ENCODE measurements at places on chromosomes 6 and 20.

DNA sequence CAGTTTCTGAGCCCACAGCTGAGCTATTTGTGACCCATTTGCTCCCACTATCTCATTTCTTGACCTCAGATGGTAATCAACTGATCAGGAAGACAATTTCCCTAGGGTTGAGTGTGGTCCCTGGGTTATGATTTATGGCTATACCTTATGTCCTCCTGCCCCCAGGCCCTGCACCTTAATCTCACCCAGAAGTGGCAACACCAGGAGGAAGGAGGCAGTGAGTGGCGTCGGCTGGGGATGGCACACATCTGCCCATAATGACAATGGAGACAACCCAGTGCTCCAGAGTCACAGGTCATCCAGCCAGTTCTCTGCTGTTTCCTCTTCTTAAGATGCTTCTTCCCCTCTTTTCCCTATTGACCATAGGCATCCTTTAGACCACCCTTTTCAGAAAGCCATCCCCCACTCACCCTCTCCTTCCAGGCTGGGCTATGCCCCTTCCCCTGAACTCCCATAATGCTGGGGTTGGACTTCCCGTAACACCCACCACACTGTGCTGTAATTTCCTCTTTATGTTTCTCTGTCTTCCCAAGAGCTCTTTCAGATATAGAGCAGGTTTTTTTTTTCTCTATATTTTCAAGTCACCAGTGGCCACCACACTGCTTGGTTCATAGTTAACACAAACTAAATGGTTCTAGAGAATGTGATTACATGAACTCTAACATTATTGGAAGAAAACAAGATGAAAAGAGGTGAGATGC, 8.0 kb downstream of the TRIM10 start:
- no peak for DNase-seq

DNA sequence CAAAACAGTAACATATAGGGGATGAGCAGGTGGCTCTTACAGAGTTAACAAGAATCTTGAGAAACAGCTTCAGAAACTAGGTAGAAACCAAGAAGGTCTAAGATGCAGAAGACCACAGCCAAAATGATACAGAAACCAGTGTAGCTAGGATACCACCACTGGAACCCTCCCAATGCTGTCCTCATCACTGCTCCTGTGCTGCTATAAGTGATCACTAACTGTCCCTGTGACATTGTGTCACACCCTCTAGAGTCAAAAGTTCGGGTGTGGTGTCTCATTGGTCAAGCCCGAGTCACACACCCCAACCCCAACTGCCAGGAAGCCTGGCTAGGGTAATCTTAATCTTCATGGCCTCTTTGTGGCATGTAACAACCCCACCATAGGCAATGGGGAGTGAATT, 153.1 kb downstream of the RCAN2 start:
- no peak for DNase-seq

- no peak for DNase-seq
These were observed 35.9 kb upstream of the LTV1 start for GRCh38 chr6:143807103-143807772.

- no peak for DNase-seq
These were observed 207.5 kb downstream of the ASCC3 start for GRCh38 chr6:100673641-100674040.

DNA sequence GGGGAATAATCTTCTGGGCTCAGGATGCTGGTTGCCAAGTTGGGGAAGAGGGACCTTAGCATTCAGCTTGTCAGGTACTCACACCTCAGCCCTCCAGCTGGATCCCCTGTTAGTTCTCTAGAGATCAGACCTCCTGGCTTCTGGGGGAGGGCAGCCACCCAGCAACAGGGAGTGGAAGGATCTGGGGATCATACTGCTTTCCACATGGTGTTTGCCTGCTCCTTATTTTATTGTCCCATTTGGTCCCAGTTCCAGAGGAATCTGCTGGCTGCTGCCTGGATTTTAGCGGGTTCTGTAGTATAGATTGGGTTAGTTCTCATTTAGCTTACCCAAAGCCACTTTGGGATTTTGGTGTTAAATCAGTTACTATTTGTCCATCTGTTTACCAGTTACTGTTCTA, 29.3 kb downstream of the KAT14 start:
- no peak for DNase-seq

DNA sequence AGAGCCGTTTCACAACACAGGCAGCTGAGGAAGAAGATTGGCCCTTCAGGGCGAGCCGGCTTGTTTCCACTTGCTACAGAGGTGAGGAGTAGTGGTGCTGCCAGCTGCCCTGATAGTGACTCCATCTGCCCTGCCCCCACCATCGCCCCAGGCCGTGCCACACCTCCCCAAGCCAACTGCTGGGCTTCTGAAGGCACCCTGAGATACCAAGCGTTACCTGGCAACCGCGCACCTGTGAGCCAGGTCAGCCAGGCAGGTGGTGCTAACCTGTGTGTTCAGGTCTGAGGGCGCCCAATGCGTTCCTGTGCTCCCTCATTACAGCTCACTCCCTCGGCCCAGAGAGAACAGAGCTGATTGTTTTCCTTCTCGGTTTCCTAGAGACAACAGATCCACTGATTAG, 299.1 kb upstream of the ID4 start:
- no peak for DNase-seq

DNA sequence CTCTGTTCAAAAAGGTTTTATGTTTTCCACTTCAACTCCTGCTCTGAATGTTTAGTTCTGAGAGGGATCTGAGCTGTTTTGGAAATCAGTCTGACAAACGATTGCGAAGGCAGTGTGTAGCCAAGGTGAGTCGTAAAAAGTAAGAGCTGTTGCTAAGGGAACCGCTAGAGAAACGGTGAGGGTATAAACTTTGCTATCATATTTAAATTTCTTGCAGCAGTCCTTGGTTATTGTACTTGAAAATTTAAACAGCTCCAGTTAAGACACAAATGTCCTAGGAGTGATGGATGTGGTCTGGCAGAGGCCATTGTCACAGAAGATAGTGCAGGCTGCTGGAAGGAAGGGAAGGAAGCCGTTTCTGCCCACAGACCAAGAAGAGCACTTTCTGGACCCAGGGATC, 64.9 kb upstream of the CITED2 start:
- DNase-seq: no peak

DNA sequence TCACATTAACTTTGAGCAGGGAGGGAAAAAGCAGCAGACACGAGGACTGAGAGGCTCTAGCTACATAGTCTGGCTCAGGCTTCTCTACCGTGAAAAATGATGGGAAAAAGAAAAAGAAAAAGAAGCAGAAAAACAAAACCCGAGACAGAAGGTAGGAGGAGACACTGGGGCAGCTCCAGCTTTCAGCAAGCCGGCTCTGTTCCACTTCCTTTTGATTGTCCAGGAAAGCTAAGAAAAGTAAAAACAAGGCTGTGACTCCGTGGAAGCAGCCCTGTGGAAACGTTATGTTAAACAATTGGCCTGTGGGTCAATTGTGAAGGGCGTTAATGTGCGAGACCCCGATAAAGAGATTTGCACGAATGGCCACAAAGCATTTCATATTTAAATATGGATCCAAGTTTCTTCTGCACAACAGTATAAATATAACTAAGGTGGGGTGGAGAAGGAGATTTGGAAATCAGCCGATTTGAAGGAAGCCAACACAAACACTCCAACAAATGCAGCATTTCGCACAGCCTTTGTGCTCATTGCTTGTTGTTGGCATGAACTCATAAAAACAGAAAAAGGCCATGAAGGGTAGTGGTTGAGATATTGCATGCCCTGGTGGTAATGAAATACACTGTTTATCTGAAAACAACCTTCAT, 236.9 kb upstream of the JAG1 start:
- DNase-seq: no peak

- no peak for DNase-seq
These were observed 66.1 kb downstream of the B4GALT5 start for GRCh38 chr20:49647550-49647949.

- no peak for DNase-seq
These were observed 231.4 kb downstream of the BMP2 start for GRCh38 chr20:6998909-6999308.

DNA sequence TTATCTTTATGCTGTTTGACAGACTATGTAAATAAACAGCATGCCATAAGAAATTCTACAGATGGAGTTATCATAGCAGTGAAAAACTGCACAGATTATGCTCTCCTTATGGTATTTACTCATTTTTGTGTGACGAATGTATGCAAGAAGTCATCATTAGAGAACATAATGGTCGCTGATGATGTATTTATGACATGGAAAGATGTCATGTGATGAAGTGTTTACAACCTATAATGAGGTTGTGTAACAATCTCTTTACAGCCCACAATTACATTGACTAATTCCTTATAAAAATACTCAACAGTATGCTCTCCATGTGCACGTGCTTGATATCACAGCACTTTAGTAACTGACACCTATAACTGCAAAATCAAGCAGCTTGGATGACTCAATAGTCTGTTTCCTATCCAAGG, 192.4 kb downstream of the BMP2 start:
- DNase-seq: no peak

GRCh38 chr6:9482030-9482738, 932.7 kb downstream of the TFAP2A start:
- DNase-seq: no peak

DNA sequence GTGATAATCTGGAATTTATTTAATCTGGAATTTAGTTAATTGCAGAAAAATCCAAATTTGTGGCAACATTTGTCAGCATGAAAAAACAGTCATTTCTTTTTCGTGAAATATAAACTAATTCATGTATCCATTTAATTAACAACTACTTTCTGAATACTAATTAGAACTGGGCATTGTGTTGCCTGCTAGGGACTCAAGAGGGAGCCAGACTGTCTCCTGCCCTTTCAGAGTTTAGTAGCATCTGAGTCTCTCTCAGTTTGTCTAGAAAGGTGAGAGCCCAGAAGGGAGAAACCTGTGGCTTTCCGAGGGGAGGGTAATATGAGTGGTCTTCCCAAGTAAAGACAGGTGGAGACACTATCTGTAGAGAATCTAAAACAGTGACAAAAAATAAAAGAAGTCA, 210.9 kb upstream of the HDDC2 start:
- no peak for DNase-seq

DNA sequence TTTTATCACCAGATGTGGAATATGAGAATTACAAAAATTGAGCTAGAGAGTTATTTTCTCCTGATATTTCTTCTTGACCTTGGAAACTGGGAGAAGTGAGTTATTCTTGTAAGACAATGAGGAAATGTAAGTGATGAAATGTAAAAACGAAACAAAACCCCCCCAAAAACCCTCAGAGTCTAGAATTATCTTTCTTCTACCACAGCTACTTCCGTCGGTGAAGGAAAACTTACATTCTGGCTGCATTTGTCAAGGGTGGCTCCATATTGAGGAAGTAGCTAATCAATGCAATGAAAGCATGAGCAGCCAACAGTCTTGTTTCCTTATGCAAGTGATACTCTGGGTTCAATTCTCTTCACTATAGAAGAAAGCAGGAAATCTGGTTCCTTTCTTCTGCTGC, 661.7 kb upstream of the CITED2 start:
- DNase-seq: no peak

DNA sequence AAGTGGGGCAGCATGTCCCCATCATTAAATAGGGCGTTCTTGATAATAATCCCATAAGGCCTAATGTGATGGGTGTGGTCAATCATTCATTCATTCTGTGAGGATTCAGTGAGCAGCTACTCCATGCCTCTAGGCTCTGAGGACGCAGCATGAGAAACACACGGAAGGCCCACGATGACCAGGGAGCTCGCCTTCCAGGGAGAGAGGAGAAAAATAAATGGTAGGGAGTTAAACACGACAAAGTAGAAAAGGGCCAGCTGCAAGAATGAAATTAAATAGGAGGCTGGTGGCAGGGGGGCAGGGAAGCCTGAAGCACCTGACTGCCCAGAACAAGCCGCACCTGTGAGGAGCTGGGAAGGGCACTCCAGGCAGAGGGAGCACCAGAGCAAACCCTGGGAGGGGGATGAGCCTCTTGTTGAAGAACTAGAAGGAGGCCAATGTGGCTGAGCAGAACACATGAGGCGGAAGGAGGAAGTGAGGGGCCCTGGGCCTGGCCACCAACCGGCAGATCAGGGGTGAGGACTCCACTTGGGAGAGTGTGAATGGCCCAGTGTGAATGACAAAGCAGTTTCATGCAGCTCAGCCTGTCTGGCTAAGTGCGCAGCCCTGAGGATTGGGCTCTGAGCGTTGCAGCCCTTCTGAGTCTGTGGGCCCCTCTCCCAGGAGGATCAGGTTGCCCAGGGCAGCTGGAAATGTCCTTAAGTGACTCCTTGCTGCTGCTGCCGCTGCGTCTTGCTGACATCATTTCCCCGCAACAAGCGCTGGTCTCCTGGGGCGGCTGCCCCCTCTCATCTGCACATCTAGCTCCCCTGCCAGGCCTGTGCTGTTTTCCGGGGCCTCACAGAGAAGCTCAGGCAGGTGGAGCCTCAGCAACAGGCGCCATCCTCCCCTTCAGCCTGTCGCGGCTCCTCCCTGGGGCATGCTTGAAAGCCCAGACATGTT, 99.9 kb downstream of the CDH26 start:
- peak; percentile 3 for DNase-seq

DNA sequence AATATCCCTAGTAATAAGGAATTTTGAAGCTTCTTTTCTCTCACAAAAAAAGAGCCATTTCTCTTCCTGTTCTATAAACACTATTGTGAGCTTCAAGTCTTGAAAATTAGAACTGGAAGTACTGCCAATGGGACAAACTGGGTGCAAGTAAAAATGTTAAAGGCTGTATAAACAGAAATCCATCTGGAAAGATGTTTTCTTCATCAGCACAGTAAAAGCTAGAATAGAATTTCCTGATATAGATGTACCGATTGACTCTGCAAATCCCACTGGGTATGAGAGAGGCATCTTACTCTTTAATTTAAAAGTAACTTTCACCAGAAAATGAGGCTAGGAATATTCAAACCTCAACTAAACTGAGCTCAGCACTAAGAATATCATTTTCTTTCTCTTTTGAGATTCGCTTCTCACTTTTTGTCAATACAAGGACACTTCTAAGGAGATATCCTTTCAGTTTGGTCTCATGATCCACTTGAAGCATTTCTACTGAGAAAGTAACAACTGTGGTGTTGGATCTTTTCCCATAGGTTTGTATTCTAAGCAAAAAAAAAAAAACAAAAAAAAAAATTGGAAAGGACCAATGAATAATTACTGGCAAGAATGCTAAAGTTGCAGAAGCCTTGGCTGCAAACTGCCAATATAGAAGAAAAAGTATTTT, 169.0 kb upstream of the PRDM1 start:
- no peak for DNase-seq

Measured in stimulated activated naive CD4-positive, alpha-beta T cell treated with Interleukin-2 at 50 U/mL for 16 hours (primary cell).